RPMI7951 (cell line): ENCODE measurements at places on chromosomes 1 and 21.
A peak's percentile ranks its signal among the peaks of the same experiment; 100 is the strongest.

- no peak for DNase-seq
These were observed 8.7 kb upstream of the TDRD10 start for GRCh38 chr1:154493276-154493675.

GRCh38 chr1:91647061-91647460 lies 146.4 kb downstream of the CDC7 start:
- DNase-seq = no peak

DNA sequence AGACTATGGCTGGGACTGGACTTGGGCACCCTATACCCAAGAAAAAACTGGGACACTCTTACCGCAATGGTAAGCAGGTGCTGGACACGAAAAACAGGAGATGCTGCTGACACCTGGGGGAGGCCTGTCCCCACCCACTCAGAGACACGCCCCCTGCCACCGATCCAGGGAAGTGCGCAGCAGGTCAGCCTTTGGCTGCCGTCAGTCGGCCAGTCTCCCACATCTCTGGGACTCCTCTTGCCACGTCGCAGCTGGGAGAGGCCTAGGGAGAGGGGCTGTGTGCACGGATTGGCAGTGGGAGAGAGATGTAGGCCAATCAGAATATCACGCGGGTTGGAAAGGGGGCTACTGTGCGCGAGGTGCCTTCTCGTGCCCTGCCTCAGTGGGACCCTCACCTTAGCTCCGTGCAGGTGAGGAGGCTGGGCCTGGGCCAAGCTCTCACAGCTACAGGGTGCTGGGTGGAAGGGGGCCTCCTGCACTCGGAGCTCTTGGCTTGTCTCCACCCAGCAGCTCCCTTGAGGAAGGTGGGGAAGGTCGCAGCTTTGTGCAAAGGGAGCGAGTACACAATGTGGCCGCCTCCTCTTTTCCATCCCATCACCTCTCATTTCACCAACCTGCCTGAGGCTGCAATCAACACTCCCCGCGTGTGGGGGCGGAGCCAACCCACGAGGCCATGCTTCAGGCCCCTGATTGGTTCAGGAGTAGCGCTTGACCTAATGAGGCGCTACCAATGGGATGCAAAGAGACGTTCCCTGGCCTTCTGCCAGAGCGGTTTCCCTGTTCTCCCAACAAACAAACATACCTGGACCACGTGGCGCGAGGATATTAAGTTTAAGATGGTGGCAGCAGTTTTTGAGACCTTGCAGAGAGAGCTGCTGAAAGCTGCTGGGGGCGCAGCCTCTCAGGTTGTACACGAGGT lies 25.7 kb upstream of the LDLRAP1 start:
- no peak for DNase-seq

- DNase-seq = peak; percentile 93
These were observed 16.8 kb downstream of the TNFSF4 start for GRCh38 chr1:173190101-173190936.

GRCh38 chr1:36594023-36594422 lies 111.3 kb upstream of the CSF3R start:
- DNase-seq = no peak

GRCh38 chr1:237672748-237673147 lies 218.0 kb downstream of the ZP4 start:
- no peak for DNase-seq
